ENCODE measurements at places on chromosomes 6 and 20. TPM values are rescaled to one million over a fixed set of nuclear protein-coding genes. Genes with fewer than 3 reads are reported as not detected.

Gene MATN4
- total RNA-seq: not detected

Gene ATP6V1G2
- total RNA-seq: 2.1 TPM

Gene IPCEF1
- not detected for total RNA-seq

Gene SUN5
- total RNA-seq: not detected

Gene PAX1
- not detected for total RNA-seq

Gene FAXC
- 5.9 TPM for total RNA-seq

Gene BEND3
- total RNA-seq: 6.6 TPM

Gene EFCAB8
- not detected for total RNA-seq

Gene SLC22A7
- not detected for total RNA-seq

Gene NRSN2
- total RNA-seq: 18.8 TPM

- peak; percentile 69 for DNase-seq
Observed at GRCh38 chr20:4112481-4113421, 97.4 kb upstream of the RNF24 start.

DNA sequence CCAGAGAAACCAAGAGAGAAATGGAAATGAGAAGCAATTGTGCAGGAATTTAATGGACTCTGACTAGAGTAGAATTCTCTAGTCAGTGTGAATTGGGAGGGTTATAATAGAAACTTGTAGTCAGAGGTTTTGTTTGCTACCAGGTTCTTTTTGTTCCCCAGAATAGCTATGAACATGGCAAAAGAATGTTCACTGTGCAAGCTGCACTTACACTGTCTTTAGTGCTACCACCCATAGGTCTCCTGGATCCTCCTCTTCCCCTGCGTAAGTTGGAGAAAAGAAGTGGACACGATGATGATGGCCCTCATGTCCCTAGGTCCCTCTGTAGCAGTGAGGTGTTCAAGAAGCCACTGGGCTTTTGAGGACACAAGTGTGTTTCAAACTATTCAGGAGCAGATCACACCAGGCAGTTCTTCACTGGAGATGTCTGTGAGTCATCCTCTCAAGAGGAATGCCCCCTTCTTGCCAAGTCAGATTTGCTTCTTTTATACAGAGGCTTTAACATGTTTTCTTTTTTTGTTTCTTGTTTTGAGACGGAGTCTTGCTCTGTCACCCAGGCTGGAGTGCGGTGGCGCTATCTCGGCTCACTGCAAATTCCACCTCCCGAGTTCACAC is 47.6 kb upstream of the SMIM8 start:
- DNase-seq: peak; percentile 16

DNA sequence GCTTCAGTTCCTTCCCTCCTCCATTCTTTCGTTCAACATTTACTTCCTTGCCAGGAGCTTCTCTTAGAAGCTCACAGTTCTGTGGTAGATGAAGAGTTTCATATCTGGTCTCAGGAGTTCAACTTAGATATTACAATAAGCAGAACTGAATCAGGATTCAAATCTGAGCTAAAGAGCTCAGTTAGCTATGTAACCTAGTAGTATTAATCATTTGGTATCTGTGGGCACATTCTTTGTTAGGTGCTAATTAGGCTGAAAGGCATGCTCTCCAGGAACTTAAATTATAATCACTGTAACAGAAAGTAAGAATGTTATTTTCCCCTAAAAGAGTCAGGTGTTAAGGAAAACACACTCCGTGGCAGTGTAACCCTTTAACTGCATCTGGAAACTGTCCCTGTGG is 8.4 kb downstream of the ZNF76 start:
- no peak for DNase-seq

- peak; percentile 81 for DNase-seq
Observed at GRCh38 chr20:10430000-10430466, 4.0 kb downstream of the MKKS start.

DNA sequence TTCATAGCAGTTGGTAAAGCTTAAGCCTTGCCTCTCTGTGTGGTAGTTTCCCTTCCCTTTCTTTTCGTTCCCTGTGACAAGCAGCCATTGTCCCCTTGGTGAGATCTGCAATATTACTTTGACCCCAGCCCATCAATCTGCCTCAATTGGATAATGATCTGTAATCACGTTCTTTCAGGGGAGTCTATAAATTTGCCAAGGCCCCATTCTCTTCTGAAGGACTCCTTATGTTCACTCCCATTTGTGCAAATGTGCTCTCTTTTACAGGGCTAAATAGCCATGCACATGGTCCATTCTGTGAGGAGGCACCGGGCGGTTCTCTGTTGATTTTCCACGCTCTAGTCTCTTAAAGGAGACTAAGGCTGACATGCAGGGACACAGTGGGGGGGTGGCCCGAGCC is 660.4 kb upstream of the SLC35B3 start:
- DNase-seq: no peak

- DNase-seq: no peak
Observed at GRCh38 chr6:161755080-161755479, 481.2 kb upstream of the AGPAT4 start.

- DNase-seq: no peak
Observed at GRCh38 chr20:51091406-51092195, 68.7 kb upstream of the KCNG1 start.

DNA sequence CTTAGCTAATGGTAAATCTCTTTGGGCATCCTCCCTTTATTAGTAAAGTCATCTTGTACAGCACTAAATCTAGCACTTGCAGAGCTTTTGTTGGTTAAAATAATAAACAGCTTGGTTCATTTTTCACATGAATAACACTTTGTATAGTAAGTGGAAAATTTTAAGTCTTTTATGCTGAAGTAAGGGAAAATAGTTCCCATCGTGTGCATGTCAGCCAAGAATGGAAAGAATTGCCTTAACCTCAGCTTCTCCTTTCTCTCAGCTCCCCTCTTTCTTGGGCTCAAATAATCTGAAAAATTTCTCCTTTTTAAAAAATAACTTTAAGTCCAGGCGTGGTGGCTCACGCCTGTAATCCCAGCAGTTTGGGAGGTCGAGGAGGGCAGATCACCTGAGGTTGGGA is 16.6 kb downstream of the SNRPC start:
- DNase-seq: no peak

- DNase-seq: no peak
Observed at GRCh38 chr20:13296070-13296469, 75.0 kb downstream of the ISM1 start.

- peak; percentile 76 for DNase-seq
Observed at GRCh38 chr6:158475344-158476302, 84.3 kb upstream of the TMEM181 start.

- no peak for DNase-seq
Observed at GRCh38 chr6:166572370-166573261, 13.9 kb downstream of the RAMACL start.

- no peak for DNase-seq
Observed at GRCh38 chr6:5205035-5205507, 55.7 kb downstream of the LYRM4 start.

- DNase-seq: no peak
Observed at GRCh38 chr20:56943946-56944945, 315.1 kb downstream of the TFAP2C start.

- no peak for DNase-seq
Observed at GRCh38 chr6:46368169-46368536, 123.1 kb downstream of the RCAN2 start.

DNA sequence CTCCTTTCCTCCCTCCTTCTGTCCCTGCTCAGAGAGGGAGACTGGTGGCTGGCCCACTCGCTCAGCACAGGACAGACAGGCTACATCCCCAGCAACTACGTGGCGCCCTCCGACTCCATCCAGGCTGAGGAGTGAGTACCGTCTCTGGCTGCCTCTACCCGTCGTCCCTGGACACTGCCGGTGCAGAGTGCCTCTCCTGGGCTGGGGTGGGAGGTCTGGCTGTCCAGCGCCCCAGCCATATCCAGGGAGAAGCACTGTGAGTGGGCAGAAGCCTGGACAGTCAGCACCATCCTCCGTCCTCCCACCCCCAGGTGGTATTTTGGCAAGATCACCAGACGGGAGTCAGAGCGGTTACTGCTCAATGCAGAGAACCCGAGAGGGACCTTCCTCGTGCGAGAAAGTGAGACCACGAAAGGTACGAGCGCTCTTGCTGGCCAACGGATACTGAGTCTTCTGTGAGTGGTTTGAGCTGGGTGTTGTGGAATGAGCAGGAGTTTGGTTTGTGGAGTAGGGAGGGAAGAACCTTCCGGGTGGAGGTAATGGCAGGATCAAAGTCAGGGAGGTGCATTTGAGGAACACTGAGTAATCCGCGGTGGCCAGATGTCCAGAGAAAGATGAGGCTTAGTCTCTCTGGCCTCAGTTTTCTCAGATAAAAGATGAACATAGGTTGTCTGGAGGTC is 48.1 kb downstream of the SRC start:
- no peak for DNase-seq

GRCh38 chr20:433300-433975 is 25.3 kb downstream of the RBCK1 start:
- DNase-seq: peak; percentile 48

- no peak for DNase-seq
Observed at GRCh38 chr6:13412639-13413465, 74.5 kb downstream of the GFOD1 start.

DNA sequence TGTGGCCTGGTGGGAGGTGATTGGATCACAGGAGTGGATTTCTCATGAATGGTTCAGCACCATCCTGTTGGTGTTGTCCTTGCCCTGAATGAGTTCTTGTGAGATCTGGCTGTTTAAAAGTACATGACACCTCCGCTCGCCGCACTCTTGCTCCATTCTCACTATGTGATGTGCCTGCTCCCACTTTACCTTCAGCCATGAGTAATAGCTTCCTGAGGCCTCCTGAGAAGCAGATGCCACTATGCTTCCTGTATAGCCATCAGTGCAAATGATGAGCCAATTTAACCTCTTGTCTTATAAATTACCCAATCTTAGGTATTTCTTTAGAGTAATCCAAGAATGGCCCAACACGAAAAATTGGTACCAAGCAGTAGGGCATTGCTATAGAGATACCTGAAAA is 34.5 kb downstream of the KIF16B start:
- DNase-seq: no peak

- no peak for DNase-seq
Observed at GRCh38 chr6:31586599-31587281, 663 bp downstream of the LST1 start.

- no peak for DNase-seq
Observed at GRCh38 chr6:148055419-148055818, 287.2 kb upstream of the SASH1 start.

- DNase-seq: peak; percentile 66
Observed at GRCh38 chr6:24855395-24856245, 56.9 kb upstream of the ARMH2 start.

DNA sequence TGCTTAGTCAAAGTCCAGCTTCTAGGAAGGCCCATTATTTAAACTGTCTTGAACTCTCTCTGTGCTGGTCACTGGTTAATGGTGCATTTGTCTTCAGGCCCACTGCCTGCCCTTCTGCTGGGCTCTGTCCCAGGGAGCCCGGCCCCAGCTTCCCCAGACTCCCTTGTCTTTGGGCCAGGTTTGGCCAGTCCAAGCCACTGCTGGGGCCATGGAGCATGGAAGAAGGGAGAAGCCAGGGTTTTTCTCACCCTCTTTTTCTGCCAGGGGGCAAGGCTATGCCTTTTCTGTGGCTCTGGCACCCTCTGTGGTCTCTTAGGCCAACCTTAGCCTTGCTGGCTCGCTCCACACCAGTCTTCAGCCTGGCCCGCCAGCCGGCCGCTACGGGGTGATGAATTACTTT is 390.0 kb upstream of the SULF2 start:
- DNase-seq: no peak

GRCh38 chr6:63643862-63644261 is 8.3 kb downstream of the PHF3 start:
- no peak for DNase-seq

- DNase-seq: no peak
Observed at GRCh38 chr6:90079560-90080490, 185.6 kb downstream of the GJA10 start.

- peak; percentile 30 for DNase-seq
Observed at GRCh38 chr20:54212226-54212625, 4.3 kb downstream of the PFDN4 start.

DNA sequence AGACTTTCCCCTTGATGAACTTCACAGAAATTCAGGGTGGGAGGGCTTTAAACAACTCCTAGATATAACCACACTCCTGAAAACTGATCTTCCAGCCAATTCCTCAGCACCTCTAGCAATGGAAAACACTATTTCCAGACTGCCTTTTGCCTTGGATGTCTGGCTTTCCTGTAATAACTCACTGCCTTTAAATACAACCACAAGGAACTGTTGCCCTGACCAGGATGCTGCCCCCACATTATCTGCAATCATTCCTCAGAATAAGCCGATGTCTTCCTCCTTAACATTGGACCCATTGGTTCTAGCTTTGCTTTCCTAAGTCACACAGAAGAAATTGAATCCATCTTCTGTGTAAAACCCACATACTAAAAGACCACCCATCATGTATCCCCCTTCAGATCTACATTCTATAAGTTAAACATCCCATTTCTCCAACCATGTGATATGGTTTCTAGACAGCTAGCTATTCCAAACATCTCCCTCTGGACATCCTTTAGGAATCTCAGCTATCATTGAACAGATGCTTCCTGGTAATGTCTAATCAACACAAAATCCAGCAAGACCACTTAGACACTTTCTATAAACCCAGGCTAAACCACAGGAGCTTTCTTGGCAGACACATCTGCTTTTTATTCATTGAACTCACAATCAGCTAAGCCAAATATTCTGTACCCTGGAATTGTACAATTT is 95.9 kb upstream of the KCNQ5 start:
- DNase-seq: no peak

- DNase-seq: peak; percentile 26
Observed at GRCh38 chr6:120826253-120826652, 508.0 kb downstream of the TBC1D32 start.

DNA sequence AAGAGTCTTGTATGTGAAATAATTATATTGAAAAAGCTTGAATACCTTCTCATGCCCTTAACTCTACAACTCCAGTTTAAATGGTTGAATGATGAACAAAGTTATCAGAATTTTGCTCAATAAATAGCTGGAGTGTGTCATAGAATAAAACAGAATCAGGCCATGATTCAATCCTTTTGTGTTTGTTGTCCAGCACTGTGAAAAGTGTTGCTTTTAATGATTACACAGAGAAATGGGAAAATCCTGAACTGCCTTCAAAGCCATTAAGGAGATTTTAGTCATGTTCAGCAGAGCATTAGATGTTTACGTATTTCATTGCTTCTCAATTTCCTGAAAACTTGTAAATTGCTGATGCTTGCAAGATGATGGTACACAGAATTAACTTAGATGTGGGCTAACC is 262.9 kb upstream of the BTBD3 start:
- DNase-seq: no peak

GRCh38 chr6:31730631-31731086 is 1.6 kb upstream of the DDAH2 start:
- no peak for DNase-seq

DNA sequence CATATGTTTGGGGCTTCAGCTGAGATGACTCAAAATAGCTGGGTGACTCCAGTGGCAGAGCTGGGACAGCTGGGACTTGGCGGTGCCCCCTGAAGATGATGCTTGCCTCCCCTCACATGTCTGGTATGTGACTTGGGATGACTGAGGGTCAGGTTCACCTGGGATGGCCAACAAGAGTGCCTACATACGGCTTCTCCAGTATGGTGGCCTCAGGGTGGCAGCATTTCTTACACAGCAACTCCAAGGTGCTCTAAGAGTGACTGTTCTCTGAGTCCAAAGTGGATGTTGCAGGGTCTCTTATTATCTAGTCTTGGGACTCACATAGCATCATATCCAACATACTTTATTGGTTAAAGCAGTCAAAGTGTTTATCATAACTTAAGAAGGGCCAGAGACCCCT is 87.8 kb upstream of the CENPW start:
- DNase-seq: no peak

All from HT1080 (cell line).